ENCODE measurements at places on chromosomes 5 and 9.

DNA sequence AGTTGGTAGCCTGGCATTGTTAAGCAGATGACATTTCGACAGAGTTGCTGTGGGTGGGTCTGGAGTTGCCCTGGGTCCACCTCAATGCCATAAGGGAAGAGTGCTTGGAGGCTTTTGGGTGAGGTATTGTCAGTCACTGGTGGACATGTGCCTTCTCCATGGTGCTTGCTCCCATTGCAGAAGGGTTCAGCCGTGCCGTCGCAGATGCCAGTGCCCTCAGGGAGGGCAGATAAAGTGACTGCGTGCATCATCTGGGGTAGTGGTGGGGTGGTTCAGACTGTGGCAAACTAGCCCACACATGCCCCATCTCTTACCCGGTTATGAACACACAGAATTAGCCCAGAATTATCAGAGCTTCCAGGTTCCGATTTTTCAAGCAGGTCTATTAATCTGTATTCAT lies 71.6 kb downstream of the FBXL7 start:
- DNase-seq: no peak

- DNase-seq: no peak
Observed at GRCh38 chr9:133991214-133991921, 756 bp downstream of the VAV2 start.

GRCh38 chr5:54994628-54995027 lies 9.2 kb upstream of the ESM1 start:
- DNase-seq: no peak

GRCh38 chr9:96418920-96419690 lies 935 bp upstream of the ZNF367 start:
- peak; percentile 87 for DNase-seq

GRCh38 chr5:121945261-121945660 lies 16.5 kb upstream of the SRFBP1 start:
- DNase-seq: no peak

Measured in eye (tissue), 1 donor.